ENCODE measurements at places on chromosomes 1 and 21. TPM values are rescaled to one million over a fixed set of nuclear protein-coding genes. Genes with fewer than 3 reads are reported as not detected.

DNA sequence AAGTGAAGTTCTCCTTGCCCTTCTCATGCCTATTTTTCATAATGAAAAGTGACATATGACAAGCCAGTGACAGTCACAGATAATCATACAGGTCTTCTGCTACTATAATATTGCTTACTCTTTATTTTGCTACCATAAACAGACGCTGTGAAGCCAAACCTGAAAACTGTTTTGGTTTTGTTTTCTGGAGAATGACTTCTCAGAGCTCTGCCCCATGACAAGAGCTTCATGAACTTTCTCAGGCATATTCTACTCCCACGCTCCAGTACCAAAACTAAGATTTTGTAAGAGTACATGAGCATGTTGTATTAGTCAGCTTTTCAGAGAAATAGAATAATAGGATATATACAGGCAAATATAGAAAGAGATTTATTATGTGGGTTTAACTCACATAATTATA is 64.3 kb upstream of the VTCN1 start:
- H3K27ac ChIP-seq: no peak overlapping the region
- no peak for DNase-seq
- H3K27me3 ChIP-seq: no peaks in the 10 kb centered on the region
- H3K36me3 ChIP-seq: no peaks in the 10 kb centered on the region
- H3K4me3 ChIP-seq: no peak overlapping the region

- H3K36me3 ChIP-seq: no peaks in the 10 kb centered on the region
- H3K4me3 ChIP-seq: no peak overlapping the region
- H3K4me1 ChIP-seq: no peaks in the 10 kb centered on the region
- H3K27ac ChIP-seq: no peak overlapping the region
- no peaks in the 10 kb centered on the region for H3K27me3 ChIP-seq
- no peak for DNase-seq
These were observed 51.5 kb downstream of the TOMM20 start for GRCh38 chr1:235077163-235077540.

- H3K4me3 ChIP-seq: no peak overlapping the region
- H3K36me3 ChIP-seq: no peaks in the 10 kb centered on the region
- H3K27ac ChIP-seq: no peak overlapping the region
- H3K4me1 ChIP-seq: peaks cover 20% of the 10 kb centered on the region
These were observed 7.9 kb upstream of the EDN2 start for GRCh38 chr1:41492341-41492848.

Gene ZNF697
- 30.4 TPM for total RNA-seq

GRCh38 chr21:33115631-33116510 is 45.9 kb downstream of the OLIG1 start:
- H3K4me3 ChIP-seq: no peak overlapping the region
- no peaks in the 10 kb centered on the region for H3K36me3 ChIP-seq

Gene KCNJ9
- total RNA-seq: 0.08 TPM
